ENCODE measurements at places on chromosomes 5 and 9.

DNA sequence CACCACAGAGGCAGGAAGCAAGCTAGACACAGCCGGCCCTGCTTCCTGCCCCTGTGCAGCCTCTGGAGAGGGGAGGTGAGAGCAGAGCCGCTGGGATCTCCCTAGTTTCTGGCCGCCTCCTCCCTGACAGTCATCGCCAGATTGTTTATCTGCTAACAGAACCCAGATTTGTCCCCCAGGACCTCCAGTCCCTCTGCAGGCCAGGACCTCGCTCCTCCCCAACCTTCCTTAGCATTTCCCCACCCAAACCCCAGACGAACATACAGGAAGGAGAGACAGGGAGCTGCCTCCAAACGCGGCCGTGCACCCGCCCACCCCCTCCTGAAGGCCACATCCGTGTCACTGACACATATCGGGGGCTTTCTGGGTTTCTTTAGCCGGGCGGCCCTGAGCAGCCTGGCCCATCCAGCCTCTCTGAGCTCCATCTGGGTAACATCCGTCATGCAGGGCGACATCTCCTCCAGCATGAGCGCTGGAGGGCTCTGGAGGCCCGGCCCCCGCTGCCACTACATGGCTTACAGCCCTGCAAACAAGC lies 47.5 kb downstream of the DBH start:
- DNase-seq: no peak

GRCh38 chr5:59617186-59617771 lies 276.2 kb downstream of the PDE4D start:
- DNase-seq: no peak

- no peak for DNase-seq
These were observed 1.3 kb downstream of the TMEM268 start for GRCh38 chr9:114612272-114612923.

DNA sequence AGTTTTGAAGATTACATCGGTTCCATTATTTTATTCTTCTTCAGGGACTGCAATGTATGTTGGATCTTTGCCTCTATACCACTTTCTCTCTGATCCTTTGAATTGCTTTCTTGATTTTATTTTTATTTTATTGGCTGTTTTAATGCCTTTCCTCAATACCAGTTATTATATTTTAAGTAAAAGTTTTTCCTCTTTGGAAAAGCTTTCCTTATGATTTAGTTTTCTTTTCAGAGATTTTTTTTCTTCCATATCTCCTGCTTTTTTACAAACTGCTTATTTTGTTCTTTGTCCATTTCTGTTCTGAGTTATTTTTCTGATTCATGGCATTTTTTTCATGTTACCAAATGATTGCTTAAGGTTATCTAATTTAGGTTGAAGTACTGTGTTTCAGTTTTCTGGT lies 11.5 kb downstream of the ZMAT2 start:
- no peak for DNase-seq

DNA sequence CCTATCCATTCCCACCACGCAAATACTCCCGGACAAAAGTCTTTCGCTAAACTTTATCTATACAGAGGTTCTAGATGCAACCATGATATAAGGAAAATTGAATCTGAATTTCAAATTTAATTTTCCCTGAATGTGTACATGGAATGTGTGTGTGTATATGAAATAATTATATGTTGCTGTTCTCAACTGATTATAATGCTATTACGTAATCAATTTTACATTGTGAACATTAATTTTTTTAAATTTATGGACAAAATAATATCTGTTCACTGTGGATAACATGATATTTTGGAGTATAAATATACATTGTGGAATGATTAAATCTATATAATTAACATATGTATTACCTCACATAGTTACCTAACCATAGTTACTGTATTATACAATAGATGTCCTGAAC lies 1250.6 kb downstream of the EFNA5 start:
- no peak for DNase-seq

DNA sequence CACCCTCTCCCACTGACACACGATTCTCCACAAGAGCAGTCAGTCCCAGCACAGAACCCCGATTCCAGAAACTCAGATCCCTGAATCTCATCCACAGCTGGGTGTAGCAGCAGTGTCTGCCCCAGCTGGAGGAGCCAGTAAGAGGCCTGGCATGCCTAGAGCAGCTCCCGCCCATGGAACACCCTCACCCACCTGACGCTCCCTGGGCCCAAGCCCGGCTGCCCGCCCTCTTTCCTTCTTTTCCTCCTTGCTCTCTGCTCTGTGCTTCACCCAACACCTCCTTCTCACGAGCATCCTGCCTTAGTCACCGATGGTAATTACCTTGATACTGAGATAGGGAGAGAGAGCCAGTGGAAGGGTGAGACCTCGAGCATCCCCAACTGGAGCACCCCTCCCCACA lies 8.7 kb downstream of the PCDH1 start:
- no peak for DNase-seq

- DNase-seq: no peak
These were observed 10.8 kb downstream of the SPAAR start for GRCh38 chr9:35920051-35920620.

DNA sequence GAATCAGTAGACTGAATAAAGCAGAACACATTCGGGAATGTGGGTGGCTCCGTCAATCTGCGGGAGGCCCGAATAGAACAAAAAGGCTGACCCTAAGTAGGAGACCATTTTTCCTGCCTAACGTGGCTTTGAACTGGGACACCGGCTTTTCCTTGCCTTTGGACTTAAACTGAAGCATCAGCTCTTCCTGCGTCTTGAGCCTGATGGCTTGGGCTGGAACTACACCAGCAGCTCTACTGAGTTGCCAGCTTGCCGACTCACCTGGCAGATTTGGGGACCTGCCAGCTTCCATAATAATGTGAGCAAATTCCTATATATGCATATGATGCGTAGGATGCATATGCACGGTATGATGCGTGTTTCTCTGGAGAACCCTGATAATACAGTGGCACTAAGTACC lies 111.3 kb downstream of the DAPK1 start:
- DNase-seq: no peak

GRCh38 chr5:96370976-96371375 lies 62.1 kb downstream of the PCSK1 start:
- DNase-seq: no peak

DNA sequence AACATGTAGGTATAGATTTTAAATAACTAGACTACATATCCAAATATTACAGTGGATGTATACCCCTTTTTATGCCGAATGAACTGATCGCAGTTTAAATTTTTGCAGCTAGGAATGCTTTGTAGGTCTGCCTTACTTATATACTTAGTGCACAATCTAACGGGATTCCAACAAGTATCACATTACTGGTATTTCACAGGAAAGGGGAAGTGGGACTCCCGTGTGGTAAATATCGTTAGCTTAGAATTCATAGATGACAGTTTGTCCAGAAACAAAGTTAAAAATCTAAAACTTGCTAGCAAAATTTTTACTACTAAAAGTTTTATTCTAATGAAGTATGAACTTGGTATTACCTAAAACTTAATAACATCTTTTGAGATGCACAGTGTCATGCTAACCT lies 193.5 kb upstream of the TLX3 start:
- DNase-seq: no peak

GRCh38 chr5:138981586-138981985 lies 106.5 kb upstream of the LRRTM2 start:
- DNase-seq: no peak

DNA sequence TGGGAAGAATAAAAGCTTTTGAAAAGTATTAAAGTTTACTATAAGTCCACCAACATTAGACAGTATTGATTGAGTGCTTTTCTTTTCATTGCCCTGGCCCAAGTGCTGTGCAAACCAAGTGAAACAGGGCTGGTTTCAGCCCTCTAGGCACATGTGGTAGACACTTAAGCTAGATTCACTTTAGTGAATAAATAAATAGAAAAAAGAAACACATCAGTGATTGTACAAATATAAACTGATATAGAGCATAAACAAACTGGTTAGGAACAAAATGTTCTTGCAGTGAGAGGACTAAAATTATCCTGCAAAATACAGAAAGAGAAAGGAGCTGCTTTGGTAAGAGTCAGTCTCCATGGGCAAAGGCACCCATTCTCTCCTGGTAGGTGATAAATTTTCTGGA lies 29.7 kb downstream of the ACTBL2 start:
- no peak for DNase-seq

DNA sequence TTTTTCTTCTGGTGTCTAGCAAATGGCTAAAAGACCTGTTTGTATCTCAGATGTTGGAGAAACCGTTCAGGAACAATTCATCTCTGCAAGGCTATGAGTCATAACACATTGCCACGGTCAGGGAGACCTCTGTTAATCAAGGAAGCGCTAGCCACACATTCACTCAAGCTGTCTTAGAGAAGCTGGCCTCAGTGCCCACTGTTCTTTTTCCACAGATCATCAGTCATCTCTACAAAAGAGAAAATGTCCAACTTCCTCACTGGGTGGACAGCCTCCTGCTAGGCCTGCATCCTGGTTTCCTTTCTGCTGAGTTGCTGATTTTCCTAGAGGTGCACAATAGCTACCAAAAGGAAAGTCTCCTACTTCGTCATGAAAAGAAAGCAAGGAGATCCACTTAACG lies 360.5 kb downstream of the BNC2 start:
- DNase-seq: no peak

GRCh38 chr9:7879551-7880245 lies 80.1 kb upstream of the DMAC1 start:
- no peak for DNase-seq

- no peak for DNase-seq
These were observed 233.0 kb downstream of the CD180 start for GRCh38 chr5:66963559-66963971.

DNA sequence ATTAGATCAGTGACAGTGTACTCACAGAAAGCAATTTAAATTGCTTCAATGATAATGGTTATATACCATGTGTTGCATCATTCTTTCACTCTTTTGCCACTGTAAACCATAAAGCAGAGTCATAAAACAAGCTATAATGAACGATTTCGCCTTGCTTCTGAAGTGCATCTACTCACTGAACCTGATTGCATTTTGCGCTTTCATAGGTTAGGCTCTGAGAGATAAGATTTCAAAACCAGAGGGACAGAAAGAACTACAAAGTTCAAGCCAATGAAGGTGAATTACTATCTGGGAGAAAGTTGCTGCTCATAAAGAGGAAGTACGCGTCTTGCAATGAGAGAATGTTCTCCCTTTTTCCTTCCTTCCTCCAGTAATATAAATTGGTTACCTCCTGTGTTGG lies 412.7 kb downstream of the CETN3 start:
- no peak for DNase-seq

DNA sequence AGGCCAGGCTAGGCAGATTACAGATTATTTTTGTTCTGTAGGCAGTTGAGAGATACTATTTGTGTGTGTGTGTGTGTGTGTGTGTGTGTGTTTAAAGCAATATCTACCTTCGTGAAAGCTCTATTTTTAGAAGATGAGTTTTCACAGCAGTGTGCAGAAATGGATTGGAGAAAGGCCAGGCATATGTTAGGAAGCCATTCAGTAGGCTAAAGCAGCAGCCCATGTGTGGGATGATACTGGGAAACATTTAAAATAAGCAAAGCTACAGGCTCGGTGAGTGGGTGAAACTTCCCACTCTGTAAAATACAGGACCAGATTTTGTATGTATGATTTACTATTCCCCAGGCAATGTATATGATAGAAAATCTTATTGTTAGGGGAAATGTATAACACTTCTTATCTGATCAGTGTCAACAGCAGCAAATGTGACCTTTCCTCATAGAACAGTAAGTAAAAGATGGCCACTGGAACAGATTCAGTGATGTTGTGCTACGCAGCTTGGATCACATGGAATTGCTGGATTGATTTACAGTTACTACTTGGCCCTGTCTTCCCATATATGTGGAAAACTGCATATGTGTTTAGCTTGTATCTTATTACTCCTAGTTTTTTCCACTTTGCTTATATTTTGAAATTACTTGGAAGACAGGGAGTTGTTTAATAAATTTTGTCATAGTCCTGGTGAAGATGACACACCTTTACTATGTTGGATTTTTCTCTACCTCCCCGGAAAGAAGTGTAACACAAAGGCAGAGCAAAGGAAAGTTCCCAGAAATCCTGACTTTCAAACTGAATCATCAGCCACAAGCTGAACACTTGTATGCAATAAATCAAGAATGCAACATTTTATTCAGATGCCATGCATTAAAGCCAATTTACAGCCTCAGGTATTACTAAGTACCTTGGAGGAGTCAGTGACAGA lies 1077.7 kb upstream of the SEMA6A start:
- no peak for DNase-seq

- no peak for DNase-seq
These were observed 149.1 kb downstream of the NXNL2 start for GRCh38 chr9:88684046-88684445.

DNA sequence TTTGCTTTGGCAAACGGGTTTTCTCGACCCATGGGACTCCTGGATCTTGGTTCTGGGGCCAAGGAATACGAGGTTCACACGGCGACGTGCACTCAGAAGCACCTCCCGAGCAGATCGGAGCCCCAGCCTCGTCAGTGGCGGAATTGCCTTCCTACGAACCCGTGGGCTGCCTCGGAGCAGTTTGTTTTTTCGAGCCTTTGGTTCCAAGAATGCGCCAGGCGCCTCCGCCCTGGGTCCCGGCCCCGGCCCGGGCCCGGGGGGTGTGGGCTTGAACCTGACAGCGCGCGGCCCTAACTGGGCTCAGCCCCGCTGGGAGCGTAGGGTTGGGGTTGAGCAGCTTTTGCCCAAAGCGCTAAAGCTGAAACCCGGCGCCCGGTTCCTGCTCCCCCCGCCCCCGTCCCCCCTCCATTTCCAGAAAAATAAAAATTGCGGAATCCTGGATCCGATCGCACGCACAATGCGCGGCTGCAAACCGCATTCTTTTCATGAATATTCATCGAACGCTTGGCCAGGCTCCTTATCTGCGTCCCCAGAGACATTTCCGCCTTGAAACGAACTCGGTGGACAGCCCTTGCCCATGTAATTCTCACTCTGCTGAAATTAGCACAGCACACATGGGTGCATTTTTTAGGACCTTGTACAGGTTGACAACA lies 1.0 kb downstream of the BASP1 start:
- peak; percentile 83 for DNase-seq

All from aorta (tissue), 5 donors.